Motor neuron (in vitro differentiated cells): ENCODE measurements at places on chromosomes 5 and 9. TPM values are rescaled to one million over a fixed set of nuclear protein-coding genes. Genes with fewer than 3 reads are reported as not detected.

- no peak for ATAC-seq
Observed at GRCh38 chr5:9335754-9336495, 209.9 kb downstream of the SEMA5A start.

DNA sequence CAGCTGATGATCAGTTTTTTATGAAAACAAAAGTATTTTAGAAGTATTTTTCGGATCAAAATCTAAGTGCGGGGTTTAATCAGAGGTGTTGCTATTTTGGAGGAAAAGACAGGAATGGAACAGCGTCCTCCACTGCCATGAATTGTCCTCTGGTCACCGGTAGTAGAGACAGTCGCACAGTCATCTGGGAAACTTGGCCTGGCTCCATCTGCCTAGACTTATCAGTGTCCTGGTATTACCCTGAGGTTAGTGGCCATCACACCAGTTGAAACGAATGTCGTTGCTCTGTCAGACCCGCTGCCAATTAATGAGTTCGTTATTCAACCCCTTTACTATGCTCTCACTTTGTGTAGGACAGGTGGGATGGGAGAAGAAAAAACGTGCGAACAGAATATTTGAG, 8.2 kb downstream of the TLX3 start:
- ATAC-seq = no peak

DNA sequence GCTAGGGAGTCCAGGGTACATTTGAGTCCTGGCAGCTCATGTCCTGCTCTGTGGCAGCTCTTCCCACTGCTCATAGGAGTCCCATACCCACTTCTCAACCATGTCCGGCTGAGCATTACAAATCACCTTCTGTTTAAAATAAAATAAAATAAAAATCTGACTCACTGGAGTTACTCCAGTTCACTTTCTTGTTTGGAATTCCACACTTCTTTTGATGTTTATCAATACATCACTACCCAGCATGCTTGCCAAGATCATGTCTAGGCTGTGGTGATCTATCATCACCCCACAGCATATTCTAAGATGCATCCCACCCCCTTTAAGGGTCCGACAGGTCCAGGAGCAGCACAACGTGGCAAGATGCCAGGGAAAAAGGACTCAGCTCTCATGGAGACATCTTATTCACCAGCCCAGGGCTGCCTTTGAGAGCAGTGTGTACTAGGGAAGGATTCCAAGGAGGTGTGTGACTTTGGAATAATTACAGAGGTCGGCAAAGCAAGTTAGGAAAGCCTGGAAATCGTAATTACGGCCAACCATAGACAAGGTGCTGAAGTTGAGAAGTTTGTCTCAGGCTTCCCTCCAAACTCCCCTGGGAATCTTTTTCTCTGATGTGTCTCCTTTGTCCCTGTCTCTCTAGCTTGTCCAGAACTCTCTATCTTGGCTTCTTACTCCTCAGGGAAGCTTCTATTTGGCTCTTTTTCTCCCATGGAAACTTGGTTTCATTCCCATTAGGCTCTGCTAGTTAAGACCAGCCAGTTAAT, 111.4 kb upstream of the SLC1A3 start:
- no peak for ATAC-seq

DNA sequence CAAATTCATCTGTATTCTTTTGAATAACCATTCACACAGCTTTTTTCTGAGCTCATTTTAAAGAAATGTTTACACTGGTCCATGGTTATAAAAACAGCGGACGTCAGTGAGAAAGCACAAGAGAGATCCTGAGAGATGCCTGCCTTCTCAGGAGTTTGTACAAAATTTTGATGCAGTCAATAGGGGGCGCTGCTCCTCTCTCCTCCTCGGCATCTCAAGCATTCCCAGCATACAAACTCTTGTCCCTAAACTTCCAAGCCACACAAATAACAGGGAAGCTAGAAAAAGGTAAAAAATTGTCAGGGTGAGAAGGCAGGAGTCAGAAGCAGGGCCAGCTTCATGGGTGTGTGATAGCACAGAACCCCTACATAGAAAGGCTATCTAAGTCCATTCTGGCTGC, 11.2 kb upstream of the CCDC152 start:
- ATAC-seq = no peak

- no peak for ATAC-seq
Observed at GRCh38 chr9:17669206-17669605, 90.3 kb downstream of the SH3GL2 start.

GRCh38 chr5:71533142-71533541, 54.0 kb upstream of the MCCC2 start:
- no peak for ATAC-seq

DNA sequence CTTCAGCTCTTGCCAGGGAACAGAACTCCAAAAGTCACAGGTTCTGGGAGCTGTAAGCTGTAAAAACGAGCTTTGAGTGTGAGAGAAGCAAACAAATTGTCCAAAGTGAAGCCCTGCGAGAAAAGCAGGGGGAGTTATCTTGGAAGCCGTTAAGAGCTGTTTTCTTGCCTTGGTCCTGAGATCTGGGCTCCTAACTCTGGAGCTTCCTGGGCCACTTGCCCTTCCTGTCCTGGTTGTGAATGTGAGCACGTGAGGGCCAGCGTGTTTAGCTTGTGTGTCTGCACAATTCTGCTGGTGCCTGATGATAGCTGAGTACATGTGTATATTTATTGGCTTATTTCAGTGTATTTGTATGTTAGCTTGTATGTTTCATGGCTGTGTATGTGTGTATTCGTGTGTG, 40.5 kb downstream of the DAB2IP start:
- no peak for ATAC-seq

- ATAC-seq = no peak
Observed at GRCh38 chr9:95246547-95246946, 71.0 kb downstream of the FANCC start.

GRCh38 chr5:19986031-19986619, 1.9 kb downstream of the CDH18 start:
- peak; percentile 14 for ATAC-seq

GRCh38 chr9:113425072-113425471, 14.5 kb downstream of the C9orf43 start:
- ATAC-seq = no peak

DNA sequence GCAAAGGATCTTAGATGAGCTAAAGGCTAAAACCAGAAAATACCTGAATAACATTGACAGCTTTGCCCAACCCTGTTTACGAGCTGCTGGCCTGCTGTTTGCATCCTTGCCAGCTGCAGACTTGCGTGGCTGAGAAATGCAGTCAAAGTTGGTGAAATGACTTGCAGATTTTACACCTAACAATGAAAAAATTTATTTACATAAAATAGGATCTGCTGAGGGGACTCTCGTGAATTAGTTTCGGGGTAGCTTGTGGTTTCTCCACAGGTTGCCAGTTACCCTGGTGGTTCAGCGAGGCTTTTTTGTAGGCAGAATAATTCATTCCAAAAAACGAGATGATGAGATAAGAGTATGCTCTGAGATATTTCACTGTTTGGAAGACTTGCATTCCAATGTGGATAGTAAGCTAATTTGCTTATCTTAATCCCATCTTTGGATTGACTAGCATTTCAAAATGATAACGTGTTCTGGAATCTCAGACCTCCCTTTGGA, 65.7 kb upstream of the FANCC start:
- peak; percentile 85 for ATAC-seq

DNA sequence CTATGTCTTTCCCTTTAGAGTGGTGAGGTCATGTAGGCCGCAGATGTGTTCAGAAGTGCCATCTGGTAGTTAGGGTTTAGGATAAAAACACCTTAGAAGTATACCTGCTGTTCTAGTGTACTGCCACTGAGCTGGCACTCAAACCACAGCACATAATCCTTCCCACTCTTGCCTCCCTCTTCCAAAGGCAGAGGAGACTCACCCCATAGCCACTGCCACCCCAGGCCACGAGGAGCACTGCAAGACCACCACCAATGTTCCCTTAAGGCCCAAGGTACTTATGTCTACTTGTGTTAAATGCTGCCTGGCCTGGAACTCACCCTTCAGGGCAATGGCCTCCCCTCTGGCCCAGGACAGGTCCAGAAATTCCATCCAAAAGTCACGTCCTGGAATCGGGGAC, 379.5 kb upstream of the EDIL3 start:
- ATAC-seq = no peak

DNA sequence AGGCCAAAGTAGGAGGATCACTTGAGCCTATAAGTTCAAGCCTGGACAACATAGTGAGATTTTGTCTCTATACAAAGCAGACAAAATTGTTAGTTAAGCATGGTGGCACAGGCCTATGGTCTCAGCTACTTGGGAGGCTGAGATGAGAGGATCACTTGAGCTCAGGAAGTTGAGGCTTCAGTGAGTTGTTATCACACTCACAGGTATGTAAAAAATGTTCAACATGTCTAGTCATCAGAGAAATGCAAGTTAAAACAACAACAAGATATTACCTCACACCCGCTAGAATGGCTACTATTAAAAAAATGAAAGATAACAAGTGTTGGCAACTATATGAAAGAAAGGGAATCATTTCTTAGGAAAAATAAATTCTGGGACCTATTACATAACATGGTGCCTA, 341.5 kb upstream of the ST8SIA4 start:
- no peak for ATAC-seq

DNA sequence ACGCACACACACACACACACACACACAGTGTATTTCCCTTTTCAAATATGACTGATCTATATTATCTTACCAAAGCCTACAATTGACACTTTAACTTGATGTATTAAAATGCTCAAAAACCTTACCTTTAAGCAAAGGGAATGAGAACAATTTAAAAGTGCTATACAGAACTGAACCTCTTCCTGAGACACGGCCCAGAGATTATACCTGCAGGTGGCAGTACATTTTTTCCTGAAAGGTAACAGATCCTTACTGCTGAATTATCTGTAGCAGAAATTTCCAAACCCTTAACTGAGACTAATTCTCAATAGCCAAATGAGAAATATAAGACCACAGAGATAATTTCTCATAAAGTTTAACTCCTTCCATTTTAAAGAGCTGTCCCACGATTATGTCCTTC, 91.1 kb downstream of the MYO10 start:
- no peak for ATAC-seq

DNA sequence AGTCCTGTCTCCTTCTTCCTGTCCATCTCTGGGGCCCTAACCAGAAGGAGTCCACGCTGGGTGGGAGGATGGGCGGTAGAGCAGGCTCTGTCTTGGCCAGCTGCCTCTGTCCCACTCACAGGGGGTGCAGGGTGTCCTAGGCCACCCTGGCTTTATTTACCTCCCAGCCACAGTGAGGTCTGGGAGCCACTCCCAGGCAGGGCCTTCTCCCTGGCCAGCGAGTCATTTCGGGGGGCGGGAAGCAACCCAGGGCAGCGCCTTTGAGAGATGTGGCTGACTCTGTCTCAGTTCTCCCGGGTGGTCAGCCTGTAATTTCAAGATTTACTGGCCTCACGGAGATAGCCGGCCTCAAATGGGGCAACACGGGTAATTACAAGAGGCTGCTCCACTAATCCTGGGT, 67.4 kb upstream of the PTCH1 start:
- peak; percentile 45 for ATAC-seq

DNA sequence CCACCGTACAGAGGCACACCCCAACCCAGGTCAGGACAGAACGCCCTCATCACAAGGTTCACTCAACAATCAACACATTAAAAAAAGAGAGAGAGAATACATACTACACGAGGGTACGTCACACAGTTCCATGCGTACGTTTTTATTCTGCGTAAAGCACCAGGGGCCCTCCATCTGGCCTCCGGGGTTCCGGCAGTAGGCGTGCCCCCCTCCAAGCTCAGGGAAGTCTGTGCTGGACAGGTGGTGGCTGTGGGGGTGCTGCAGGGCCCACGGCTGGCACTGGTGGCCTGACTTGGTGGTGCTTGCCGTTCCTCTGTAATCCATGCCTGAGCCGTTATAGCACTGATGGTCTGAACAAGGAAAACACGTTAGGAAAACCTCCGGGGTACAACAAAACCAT, 219.2 kb downstream of the ROR2 start:
- ATAC-seq = no peak

DNA sequence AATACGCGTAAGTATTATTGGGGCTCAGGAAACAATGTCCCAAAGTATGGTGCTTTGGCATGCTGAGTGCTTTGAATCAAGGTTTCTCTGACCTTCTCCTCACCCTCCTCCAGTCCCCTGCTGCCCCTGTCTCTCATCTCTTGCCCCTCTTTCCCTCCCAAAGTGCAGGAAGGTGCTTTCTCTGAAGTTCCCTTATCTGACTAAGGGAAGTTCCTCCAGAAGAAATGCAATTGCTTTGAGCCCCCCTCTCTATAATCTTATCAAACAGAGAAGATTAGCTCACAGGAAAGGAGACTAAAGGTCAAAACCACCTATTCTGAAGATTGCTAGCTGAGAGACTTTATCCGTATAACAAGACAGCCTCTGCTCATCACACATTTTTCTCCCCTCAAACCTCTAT, 288.1 kb downstream of the ARL15 start:
- no peak for ATAC-seq

DNA sequence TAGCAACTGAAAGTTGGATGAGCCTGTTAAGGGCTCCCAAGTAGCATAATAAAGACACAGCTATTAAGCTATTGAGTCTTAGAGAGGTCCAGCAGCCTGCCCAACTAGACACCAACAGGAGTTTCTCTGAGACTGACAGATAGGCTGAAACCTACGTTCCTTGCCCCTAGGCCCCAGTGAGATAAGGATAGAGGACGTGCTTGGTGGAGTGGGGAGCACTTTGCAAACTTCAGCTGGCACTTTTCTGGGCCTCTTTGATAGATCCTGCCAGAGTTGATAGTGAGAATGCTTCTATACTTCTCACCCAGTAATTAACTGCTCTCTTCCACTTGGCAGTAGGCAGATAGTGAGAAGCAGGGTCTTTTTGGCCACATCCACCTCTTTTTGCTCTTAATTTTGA, 20.8 kb upstream of the CTNNA1 start:
- no peak for ATAC-seq

- no peak for ATAC-seq
Observed at GRCh38 chr5:139636207-139636792, 11.8 kb upstream of the CXXC5 start.

GRCh38 chr9:82209797-82210470, 221.4 kb downstream of the SPATA31D1 start:
- no peak for ATAC-seq

- peak; percentile 97 for ATAC-seq
Observed at GRCh38 chr5:149422366-149423048, 43.4 kb upstream of the IL17B start.

The FRMD3 gene
- 0.49 and 1.3 TPM in 2 replicates for total RNA-seq

The CSNK1A1 gene
- 334 and 368 TPM in 2 replicates for total RNA-seq

The SLC27A4 gene
- total RNA-seq = 17.1 and 19.2 TPM in 2 replicates

The PCA3 gene
- 2.8 and 7.5 TPM in 2 replicates for total RNA-seq

The LCN15 gene
- 0.43 and 0.58 TPM in 2 replicates for total RNA-seq

The CTXN3 gene
- total RNA-seq = 28.7 and 32.9 TPM in 2 replicates

The DIRAS2 gene
- total RNA-seq = not detected in 2 replicates

The ZFR gene
- 75.3 TPM in 2 replicates for total RNA-seq

The KIF4B gene
- total RNA-seq = 0.15 and 0.22 TPM in 2 replicates

The SCGB3A2 gene
- not detected in 2 replicates for total RNA-seq

The UGCG gene
- 33.3 and 36.5 TPM in 2 replicates for total RNA-seq
